ENCODE measurements at places on chromosomes 13 and 19.

DNA sequence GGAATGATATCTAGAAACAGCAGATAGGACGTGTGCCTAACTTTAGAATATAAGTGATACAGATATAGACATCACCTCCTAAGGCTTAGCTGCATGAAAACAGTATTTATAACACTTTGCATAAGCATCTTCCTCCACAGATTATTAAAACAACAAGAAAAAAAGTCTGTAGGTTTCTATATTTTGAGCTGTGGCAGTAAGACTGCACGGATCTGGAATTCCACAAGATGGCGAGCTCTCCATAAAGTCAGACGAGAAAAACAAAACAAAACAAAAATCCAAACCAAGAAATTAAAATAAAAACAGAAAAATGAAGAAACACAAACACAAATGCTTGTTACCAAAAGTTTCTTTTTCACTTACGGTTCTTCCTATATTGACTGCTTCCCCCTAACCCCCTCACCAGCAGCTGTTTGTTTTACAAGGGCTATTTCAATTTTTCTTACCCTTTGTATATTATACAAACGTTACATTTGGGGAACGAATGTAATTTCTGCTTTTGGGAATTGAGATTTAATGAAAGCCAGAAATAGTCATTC lies 285.8 kb downstream of the MYO16 start:
- no peak for DNase-seq

DNA sequence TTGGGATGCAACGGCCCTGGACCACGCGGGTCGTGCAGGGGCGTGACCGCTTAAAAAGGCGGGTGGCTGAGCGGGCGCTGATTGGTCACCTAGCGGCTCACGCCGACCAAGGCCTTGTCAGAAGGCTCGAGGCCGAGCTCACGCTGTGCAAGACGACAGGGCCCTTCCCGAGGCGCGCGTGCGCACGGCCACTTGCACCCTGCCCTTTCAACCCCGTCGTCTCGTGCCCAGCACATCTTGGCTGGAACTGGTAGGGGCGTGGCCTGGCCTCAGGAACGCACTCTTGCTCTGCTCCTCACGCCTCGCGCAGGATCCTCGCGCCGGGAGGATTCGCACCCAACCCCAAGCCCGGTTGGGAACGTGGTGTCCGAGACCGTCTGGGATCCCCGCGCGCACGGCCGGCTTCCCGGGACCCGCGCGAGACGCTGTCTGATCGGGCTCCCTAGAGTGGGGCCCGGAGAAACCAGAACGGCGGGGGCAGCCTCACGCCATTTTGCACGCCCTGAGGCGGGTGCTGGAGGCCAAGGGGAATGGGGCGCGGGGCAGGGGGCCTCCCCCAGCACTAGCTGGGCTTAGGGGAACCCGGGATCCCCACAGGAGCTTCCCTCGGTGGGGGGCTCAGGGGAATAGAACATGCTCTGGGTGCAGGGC lies at the start of gene MEIOSIN:
Gene MEIOSIN, plus strand, starts transcription at position 280 of the 651 bp plus-strand sequence. CDS start 1,938 bp downstream, outside the sequence.
- DNase-seq = no peak

GRCh38 chr13:51832471-51833152 lies 12.4 kb downstream of the TMEM272 start:
- DNase-seq = no peak

- DNase-seq = no peak
These were observed 142.8 kb upstream of the PCDH9 start for GRCh38 chr13:67372868-67373464.

GRCh38 chr13:28585561-28585960 lies 73.4 kb upstream of the POMP start:
- no peak for DNase-seq

DNA sequence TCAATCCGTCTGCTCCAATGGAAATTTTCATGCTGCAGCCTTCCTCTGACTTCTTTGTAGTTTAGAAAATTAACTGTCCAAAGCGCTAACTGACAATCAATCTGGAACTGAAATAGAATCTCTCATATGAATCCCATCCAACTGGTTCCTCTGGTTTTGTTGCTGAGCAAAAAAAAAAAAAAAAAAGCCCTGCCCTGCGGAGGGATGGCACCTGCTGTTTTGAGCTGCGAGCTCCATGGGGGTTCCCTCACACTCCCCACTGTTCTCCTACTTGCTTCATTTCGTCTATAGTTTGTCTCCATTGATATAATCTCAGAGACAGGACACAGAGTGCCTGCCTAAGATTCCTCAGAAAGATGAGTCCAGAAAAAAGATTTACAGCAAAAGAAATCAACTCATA lies 33.4 kb downstream of the FAAP24 start:
- DNase-seq = no peak

DNA sequence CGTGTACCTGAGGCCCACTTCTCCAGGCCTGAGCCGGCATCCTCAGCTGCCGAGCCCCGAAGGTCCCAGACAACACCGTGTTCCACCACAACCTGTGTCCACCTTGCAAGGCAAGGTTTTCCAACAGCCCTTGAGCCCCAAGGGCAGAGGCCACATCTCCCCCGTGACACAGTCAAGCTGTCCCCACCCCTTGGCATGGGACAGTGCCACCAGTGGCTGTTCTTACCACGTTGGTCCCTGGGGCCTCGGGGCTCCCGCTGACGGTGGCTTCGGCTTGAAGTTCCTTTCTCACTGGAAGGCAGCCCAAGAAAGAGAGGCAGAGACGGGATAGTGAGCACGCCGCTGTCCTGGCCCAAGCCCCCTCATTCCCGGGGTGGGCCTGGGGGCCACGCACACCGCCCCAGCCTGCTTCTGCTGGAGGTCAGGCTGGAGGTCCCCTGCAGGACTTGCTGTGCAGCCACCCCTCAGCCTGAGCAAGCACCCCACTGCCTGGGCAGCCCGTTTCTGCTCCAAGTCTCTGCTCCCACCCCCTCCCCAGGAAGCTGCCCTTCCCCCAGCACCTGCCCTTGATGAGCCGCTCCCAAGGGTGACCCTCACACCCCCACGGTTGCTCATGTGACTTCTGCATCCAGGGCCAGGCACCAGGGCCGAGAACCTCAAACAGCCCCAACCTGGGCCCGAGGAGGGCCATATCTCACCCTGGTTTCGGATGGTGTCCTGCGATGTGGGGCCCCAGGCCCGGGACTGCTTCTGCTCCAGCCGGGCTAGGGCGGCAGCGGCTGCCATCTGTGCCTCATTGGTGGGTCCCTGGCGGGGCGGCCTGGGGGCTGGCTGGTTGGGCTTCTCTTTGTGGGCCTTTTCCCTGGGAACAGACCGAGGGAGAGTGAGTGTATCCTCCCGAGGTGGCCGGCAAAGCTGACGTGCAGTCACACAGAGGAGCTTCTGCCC lies 4.1 kb downstream of the UBXN6 start:
- no peak for DNase-seq

- DNase-seq = no peak
These were observed 21.8 kb downstream of the ZNF77 start for GRCh38 chr19:2922987-2923386.

DNA sequence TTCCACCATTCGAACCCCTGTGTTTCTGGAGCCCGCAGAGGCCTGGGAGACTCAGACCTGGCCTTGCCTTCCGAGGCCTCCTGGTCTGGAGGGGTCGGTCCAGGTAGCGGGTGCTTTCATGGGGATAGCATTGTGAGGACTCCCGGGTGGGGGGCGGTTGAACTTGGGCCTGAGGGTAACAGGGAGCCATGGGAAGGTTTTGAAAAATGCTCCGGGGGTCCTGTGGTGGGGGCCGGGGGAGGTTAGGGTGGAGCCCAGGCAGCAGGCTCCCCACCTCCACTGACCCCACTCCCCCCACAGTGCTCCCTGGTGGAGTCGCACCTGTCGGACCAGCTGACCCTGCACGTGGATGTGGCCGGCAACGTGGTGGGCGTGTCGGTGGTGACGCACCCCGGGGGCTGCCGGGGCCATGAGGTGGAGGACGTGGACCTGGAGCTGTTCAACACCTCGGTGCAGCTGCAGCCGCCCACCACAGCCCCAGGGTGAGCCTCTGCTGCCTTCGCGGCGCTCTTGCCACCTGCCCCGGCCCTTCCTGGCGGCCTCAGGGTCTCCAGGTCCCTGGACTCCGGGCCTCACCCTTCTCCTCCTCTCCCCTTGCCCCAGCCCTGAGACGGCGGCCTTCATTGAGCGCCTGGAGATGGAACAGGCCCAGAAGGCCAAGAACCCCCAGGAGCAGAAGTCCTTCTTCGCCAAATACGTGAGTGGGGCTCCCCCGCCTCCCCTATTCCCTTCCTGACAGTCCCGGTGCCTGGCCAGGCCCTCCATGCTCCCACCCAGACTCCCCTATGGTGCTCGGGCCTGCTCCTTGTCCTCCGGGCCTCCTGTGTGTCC lies 3.8 kb upstream of the GARIN5A start:
- DNase-seq = no peak

DNA sequence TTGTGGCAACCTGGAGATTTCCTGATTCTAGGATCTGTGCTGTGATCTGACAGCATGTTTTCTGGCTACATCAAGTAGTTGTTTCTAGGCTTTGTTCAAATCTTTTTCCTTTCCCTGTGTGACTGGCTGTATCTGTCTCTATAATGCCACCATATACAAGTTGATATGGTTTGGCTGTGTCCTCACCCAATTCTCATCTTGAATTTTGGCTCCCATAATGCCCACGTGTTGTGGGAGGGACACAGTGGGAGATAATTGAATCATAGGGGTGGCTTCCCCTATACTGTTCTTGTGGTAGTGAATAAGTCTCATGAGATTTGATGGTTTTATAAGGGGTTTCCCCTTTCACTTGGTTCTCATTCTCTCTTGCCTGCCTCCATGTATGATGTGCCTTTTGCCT lies 24.6 kb upstream of the CLDN10 start:
- DNase-seq = no peak

DNA sequence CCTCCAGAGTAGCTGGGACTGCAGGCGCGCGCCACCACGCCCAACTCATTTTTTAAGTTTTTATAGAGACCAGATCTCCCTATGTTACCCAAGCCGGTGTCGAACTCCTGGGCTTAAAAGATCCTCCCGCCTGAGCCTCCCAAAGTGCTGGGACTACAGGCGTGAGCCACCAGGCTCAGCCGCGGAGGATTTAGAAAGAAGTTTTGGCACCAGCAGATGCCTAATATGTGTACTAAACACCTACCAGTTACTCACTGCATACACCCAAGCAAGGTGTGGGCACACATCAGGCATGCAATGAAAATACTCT lies 464 bp upstream of the ZFP14 start:
- no peak for DNase-seq

DNA sequence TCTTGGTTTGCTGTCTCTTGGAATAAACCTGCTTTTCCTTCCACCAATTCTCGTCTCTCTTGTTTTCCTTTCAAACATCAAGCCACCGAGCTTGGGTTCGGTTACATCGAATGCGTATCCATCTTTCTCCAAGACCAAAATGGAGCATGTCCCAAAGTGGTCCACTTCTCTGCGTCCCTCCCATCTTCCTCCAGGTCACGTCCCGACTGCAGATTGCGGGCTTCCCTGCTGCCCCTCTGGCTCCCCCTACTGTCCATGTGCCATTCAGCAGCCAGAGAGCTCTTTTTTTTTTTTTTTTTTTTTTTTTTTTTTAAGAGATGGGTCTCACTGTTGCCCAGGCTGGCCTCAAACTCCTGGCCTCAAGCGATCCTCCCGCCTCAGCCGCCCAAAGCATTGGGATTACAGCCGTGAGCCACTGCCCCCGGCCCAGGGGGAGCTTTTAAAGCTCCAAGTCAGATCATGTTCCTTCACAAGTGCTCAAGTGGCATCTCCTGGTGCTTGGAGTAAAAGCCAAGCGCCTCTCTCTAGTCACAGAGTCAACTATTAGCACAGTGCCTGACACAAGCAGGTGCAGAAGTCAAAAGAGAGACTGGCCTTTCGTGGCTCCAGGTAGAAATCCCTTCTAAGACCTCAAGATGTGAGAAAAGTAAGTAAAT lies 10.0 kb downstream of the COL5A3 start:
- DNase-seq = peak; percentile 58

DNA sequence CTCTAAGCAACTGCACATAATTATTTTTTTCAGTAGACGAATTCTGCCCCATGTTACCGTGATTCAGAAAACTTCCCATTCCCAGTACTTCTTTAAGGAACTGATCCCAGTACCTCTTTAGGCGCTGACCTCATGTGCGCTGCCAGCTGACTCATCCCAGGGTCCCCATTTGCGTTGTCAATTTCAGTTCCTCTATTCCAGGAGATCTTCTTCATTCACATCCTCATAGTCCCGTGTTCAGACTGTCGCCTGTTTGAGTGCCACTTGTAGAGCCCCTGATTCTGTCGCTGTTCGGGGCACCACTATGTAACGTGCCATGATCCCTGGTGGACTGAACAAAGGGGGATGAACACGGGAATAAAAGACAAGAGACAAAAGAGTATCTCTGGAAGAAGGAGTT lies 16.4 kb downstream of the FPR3 start:
- DNase-seq = no peak

DNA sequence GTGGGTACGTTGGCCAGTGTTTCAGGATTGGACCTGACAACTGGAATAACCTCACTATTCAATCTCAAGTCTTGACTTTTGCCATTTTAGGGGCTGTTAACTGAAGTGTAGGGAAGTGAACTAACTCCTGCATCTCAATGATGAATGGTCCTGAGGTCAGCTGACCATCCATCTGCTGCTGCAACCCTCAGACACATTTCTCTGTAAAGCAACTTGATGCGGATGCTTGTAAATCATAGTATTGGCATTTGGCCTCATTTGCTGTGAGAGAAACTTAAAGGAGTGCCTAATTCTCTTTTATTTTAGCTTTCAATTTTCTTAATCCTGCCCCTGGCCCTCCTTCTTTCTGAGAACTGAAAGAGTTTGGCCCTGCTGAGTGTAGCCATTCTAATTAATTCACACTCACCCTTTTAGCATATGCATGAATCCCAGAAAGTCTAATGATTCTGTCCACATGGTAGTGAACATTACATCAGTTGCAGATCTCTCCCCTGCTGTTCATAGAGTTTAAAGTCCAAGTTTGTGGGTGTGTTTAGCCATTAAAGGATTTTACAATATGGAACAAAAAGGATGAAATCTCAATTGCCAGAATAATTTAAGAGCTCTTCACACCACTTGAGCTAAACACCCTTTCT lies 1531.4 kb upstream of the SLC10A2 start:
- DNase-seq = no peak

DNA sequence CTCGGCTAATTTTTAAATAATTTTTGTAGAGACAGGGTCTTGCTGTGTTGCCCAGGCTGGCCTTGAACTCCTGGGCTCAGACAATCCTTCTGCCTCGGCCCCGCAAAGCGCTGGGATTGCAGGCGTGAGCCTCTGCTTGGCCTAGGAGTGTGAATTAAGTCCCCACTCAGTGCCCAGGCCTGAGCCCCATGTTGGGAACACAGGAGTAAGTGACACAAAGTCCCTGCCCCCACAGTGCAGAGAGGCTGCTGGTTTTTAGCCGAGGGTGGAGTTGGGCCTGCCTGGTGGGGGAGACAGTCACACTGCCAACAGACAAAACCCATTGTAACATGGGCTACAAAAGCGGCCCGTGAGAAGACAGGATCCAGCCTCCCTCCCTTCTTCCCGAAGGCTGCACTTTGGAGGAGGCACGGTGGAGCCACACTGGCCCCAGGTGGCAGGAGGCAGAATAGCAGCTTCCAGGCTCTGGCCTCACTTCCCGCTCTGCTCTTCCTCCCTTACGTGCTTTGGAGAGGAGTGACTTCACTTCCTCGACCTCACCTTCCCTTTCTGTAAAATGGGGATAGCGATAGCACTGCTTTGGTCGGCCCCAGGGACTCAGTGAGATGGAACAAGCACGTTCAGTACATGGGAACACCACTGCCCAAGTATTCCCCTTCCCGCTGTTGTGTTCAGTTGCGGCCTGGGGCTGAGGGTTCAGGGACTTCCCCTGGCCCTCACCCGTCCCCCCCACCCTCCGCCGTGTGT lies 15.2 kb upstream of the EHD2 start:
- DNase-seq = peak; percentile 51

Data from right kidney (tissue), 9 donors.